ENCODE measurements at places on chromosomes 1 and 21.

GRCh38 chr1:90763930-90764329 is 46.8 kb upstream of the BARHL2 start:
- no peaks in the 10 kb centered on the region for H3K4me1 ChIP-seq
- peaks cover 33% of the 10 kb centered on the region for H3K27me3 ChIP-seq
- no peak overlapping the region for H3K27ac ChIP-seq
- DNase-seq = no peak

- no peak overlapping the region for H3K4me3 ChIP-seq
- no peaks in the 10 kb centered on the region for H3K27me3 ChIP-seq
- DNase-seq = peak; percentile 51
- H3K4me1 ChIP-seq = peaks cover 60% of the 10 kb centered on the region
- H3K36me3 ChIP-seq = peaks cover 23% of the 10 kb centered on the region
- H3K27ac ChIP-seq = peak overlapping the region; percentile 58
Observed at GRCh38 chr1:55204997-55205396, 10.2 kb downstream of the USP24 start.

DNA sequence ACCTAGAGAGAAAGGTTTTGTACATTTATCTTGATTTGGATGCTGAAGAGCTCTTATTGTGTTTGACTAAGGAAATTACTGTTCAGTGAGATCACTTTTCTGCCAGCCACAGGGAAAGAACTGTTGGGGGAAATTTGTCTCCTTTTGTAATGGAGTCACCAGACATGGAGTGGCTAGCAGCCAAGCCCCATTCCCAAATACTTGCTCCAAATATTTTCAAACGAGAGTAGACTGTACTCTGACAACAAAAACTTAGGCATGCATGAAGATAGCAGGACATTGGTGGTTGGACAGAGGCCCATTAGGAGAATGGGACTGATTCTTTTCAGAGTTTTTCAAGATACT is 21.1 kb downstream of the IPO9 start:
- peaks cover 11% of the 10 kb centered on the region for H3K4me1 ChIP-seq
- peaks cover 39% of the 10 kb centered on the region for H3K36me3 ChIP-seq
- no peak overlapping the region for H3K4me3 ChIP-seq
- no peak overlapping the region for H3K27ac ChIP-seq
- DNase-seq = no peak

DNA sequence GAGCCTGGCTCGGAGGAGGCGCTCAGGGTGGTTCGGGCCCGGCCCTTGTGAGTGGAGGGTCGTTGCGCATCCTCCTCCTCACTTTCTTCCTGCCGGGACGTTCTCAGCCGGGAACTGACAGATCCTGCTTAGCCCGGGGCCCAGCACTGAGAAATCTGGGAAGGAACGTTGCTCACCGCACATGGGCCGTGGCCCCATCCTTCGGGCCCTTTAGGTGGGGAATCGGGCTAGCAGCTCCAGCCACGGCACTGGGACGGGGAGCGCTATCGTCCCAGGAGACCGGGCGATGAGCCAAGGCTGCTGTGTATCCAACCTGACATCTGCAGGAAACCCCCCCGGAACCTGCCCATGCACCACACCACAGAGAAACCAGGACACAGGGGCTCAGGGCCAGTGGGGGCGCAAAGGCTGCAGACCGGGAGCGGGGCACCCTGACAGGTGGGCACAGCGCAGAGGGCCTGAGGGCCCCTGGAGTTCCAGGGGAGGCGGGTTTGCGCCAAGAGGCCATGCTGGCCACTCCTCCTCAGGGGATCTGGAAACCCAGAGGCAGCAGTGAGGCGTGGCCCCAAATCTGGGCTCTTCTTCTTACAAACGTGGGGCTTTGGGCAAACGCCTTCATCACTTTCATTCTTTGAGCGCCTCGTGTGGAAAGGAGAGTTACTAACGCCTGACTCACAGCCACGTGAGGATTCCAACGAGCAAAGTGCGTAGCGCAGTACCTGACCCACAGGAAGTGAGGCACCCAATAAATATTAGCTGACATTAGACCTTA is at the start of gene SH2D5:
SH2D5 (minus strand) TSS at position 116 of the 772 bp plus-strand sequence. CDS start 4,659 bp downstream, outside the sequence.
- H3K4me1 ChIP-seq = peaks cover 20% of the 10 kb centered on the region
- H3K4me3 ChIP-seq = peak within 1 kb of the TSS; percentile 79
- peaks cover 43% of the 10 kb centered on the region for H3K27me3 ChIP-seq
- no peak within 1 kb of the TSS for H3K27ac ChIP-seq
- peaks cover 5% of the 10 kb centered on the region for H3K36me3 ChIP-seq
- peak; percentile 84 for DNase-seq

DNA sequence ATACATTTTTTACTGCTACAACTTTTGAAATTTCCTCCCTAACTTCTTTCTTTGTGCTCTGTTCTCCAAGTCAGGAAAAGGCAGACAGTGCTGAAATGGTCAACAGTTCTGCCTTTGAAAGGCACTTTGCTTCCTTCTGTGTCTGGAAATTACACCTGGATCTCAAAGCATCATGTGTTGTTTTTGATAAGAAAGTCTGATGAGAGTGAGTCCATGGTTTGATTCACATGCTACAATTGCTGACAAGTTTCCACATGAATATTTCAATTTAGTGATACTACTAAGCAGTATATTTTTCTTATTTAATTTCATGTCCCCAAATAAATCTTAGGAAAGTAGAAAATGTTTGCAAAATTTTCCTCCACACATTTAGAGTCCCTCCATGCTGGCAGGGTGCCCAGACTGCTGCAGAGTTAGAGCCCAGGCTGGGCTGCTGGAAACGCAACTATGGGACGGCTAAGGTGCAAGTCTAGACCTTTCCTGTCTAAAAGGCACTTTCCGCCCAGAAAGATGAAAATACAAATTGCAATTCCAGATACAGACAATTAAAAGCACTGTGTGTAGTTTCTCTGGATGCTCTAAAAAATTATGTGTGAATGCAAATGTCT is 96.6 kb upstream of the RUNX1 start:
- no peak overlapping the region for H3K27ac ChIP-seq
- DNase-seq = no peak
- H3K4me3 ChIP-seq = no peak overlapping the region
- peaks cover 3% of the 10 kb centered on the region for H3K36me3 ChIP-seq

DNA sequence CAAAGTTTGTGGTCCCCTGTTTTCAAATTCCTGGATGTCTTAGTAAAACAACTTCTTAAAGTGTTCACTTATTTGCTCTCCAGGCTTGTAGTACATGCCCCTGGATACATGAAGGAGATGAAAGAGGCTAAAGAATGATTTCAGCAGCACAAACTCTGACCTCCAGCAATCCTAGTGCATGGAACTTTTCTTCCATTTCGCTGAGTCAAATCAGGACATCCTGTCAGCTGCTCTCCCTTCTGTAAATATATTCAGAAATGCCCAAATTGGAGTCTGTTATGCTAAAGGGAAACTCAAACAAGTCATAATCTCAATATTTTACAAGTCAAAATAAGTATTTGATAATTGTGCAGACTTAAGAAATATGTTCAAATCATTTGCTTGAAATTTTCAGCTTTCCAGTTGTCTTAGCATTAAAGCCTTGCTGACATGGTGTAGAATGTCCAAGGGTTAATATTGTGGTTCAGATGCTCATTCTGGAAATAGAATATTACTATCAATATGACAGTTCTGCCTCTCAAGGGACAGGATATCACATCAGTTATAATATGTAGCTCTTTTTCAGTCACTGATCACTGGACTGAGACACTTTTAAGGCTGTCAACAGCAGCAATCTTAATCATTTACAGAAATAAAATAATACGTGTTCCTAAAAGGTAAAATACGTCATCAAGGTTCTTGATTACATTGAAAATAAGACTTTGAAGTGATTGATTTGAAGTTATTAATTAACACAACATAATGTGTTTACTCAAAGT is 1157.3 kb downstream of the PLA2G4A start:
- H3K36me3 ChIP-seq = no peaks in the 10 kb centered on the region
- no peak for DNase-seq
- H3K27me3 ChIP-seq = no peaks in the 10 kb centered on the region
- no peak overlapping the region for H3K4me3 ChIP-seq
- H3K27ac ChIP-seq = no peak overlapping the region
- H3K4me1 ChIP-seq = no peaks in the 10 kb centered on the region

DNA sequence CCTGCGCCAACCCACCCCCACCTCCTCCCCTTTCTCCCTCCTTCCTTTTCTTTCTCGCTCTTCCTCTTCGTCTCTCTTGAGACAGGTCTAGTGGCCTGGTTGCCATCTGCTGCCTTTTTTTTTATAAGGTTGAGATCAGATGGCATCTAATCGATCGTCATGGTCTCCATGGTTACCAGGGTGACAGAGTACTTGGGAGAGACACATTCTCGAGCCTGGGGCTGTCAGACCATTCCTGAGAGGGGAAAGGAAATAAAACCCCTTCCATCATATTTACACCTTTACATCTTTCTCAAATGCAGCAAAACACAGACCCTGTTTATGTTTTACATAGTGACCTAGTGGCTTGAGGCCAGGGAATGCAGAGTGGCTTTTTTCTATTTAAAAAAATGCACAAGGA is 53.5 kb upstream of the SLC22A15 start:
- no peak for DNase-seq
- H3K4me1 ChIP-seq = peaks cover 2% of the 10 kb centered on the region
- peaks cover 6% of the 10 kb centered on the region for H3K27me3 ChIP-seq
- H3K4me3 ChIP-seq = no peak overlapping the region

- H3K4me1 ChIP-seq = no peaks in the 10 kb centered on the region
- H3K36me3 ChIP-seq = no peaks in the 10 kb centered on the region
- H3K27me3 ChIP-seq = peaks cover 9% of the 10 kb centered on the region
- DNase-seq = no peak
- no peak overlapping the region for H3K4me3 ChIP-seq
Observed at GRCh38 chr1:88169139-88169538, 514.9 kb upstream of the PKN2 start.

GRCh38 chr1:215667761-215668160 is 100.7 kb downstream of the KCTD3 start:
- no peaks in the 10 kb centered on the region for H3K27me3 ChIP-seq
- no peak for DNase-seq
- no peak overlapping the region for H3K27ac ChIP-seq
- no peaks in the 10 kb centered on the region for H3K4me1 ChIP-seq
- no peak overlapping the region for H3K4me3 ChIP-seq

GRCh38 chr1:30909365-30910068 is 959 bp upstream of the SDC3 start:
- peaks cover 51% of the 10 kb centered on the region for H3K27me3 ChIP-seq
- DNase-seq = no peak
- no peaks in the 10 kb centered on the region for H3K36me3 ChIP-seq
- no peak overlapping the region for H3K27ac ChIP-seq

GRCh38 chr1:54246116-54246721 is 46.3 kb downstream of the MRPL37 start:
- no peak overlapping the region for H3K27ac ChIP-seq
- H3K36me3 ChIP-seq = peaks cover 6% of the 10 kb centered on the region
- peaks cover 2% of the 10 kb centered on the region for H3K4me1 ChIP-seq
- DNase-seq = no peak
- H3K4me3 ChIP-seq = no peak overlapping the region

GRCh38 chr1:1612104-1612400 is 3.2 kb upstream of the MIB2 start:
- peaks cover 30% of the 10 kb centered on the region for H3K4me1 ChIP-seq
- H3K4me3 ChIP-seq = no peak overlapping the region
- no peak overlapping the region for H3K27ac ChIP-seq
- no peak for DNase-seq
- peaks cover 4% of the 10 kb centered on the region for H3K36me3 ChIP-seq

GRCh38 chr21:46570119-46570518 is 34.8 kb downstream of the S100B start:
- no peak overlapping the region for H3K4me3 ChIP-seq
- H3K4me1 ChIP-seq = no peaks in the 10 kb centered on the region

DNA sequence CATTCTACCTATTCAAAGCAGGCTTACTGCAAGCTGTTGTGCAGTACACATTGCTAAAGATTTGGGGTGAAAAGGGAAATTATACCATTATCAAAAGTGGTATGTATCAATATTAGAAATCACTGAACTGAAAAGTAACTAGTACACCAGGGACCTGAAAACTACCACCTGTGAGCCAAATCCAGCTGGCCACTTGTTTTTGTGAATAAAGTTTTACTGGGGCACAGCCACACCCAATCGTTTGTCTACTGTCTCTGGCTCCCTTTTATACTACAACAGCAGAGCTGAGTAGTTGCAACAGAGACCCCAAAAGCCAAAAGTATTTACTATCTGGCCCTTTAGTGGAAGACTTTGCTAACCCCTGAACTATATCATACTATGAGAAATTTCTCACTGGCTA is 13.8 kb upstream of the CR1L start:
- peaks cover 7% of the 10 kb centered on the region for H3K27me3 ChIP-seq
- H3K27ac ChIP-seq = no peak overlapping the region
- no peaks in the 10 kb centered on the region for H3K4me1 ChIP-seq
- H3K36me3 ChIP-seq = no peaks in the 10 kb centered on the region
- no peak for DNase-seq
